Suprapubic skin (tissue), 4 donors: ENCODE measurements at places on chromosomes 13 and 19.

DNA sequence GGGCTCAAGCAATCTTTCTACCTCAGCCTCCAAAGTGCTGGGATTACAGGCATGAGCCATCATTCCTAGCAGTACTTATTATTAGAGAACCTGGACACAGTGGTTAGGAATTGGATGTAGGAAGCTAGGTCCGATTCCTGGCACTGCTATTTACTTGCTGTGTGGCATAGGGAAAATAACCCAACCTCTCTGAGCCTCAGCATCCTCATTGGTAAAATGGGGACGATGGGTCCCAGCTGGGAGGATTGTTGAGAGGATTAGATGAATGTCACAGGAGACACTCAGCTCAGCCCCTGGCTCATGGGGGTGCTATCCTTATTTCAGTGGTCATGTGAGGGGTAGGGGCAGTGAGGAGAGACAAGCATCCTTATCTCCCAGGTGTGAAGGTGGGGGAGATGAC lies 6.8 kb upstream of the PEPD start:
- no peaks in the 10 kb centered on the region for H3K4me1 ChIP-seq
- H3K27me3 ChIP-seq, result peaks cover 43% of the 10 kb centered on the region
- DNase-seq, result no peak
- no peak overlapping the region for H3K27ac ChIP-seq
- H3K4me3 ChIP-seq, result no peak overlapping the region

- no peaks in the 10 kb centered on the region for H3K27me3 ChIP-seq
- no peak for DNase-seq
- H3K27ac ChIP-seq, result peak overlapping the region; percentile 28
- H3K4me3 ChIP-seq, result no peak overlapping the region
Observed at GRCh38 chr19:23999821-24000610, 85.3 kb downstream of the ZNF726 start.

GRCh38 chr13:113410472-113411201 lies 42.7 kb downstream of the ADPRHL1 start:
- peaks cover 30% of the 10 kb centered on the region for H3K27me3 ChIP-seq
- no peaks in the 10 kb centered on the region for H3K36me3 ChIP-seq
- peaks cover 24% of the 10 kb centered on the region for H3K4me1 ChIP-seq
- H3K4me3 ChIP-seq, result peak overlapping the region; percentile 16
- H3K27ac ChIP-seq, result peak overlapping the region; percentile 91
- DNase-seq, result peak; percentile 80

DNA sequence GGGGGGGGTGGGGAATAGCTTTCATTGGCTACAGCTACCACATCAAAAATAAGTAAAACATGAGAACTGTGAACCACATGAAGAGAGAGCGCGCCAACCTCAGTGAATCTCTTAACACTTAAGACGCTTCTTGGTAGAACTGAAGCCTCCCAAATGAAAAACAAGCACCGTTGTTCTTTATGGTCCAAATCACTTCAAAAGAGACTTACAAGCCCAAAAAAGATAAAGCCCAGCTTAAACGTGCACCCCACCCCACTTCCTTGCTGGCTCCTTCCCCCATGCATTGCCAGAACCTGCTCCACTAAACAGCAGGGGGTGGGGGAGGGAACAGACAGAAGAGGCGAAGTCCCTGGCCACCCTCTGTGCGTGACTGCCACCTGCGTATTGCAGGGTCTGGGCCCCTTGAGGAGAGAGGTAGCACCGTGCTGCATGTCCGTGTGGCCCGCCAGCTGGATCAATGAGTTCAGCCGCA lies 479.1 kb downstream of the FOXO1 start:
- peaks cover 48% of the 10 kb centered on the region for H3K4me1 ChIP-seq
- H3K27me3 ChIP-seq, result no peaks in the 10 kb centered on the region
- DNase-seq, result no peak
- H3K36me3 ChIP-seq, result no peaks in the 10 kb centered on the region

- peaks cover 12% of the 10 kb centered on the region for H3K4me1 ChIP-seq
- H3K27me3 ChIP-seq, result no peaks in the 10 kb centered on the region
- H3K27ac ChIP-seq, result no peak overlapping the region
- no peak overlapping the region for H3K4me3 ChIP-seq
Observed at GRCh38 chr13:37490176-37490779, 108.3 kb downstream of the POSTN start.

DNA sequence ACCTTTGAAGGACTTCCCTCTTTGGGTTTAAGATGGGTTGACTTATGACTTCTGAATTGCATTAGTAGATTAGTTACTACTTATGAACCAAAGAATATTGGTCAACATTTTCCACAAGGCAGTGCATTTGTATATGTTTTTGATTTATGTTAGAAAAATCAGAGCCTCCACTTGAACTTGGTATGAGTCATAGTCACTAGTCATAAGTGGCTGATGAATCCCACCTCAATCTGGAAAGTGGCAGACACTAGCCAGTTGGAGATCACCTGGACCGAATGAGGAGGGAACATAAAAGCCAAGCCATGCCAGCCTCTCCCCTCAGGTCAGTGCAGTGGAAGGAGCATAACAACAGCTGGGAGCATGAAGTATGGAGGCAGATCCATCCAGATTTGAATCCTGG lies 39.3 kb upstream of the SPART start:
- no peak overlapping the region for H3K4me3 ChIP-seq
- no peaks in the 10 kb centered on the region for H3K4me1 ChIP-seq

DNA sequence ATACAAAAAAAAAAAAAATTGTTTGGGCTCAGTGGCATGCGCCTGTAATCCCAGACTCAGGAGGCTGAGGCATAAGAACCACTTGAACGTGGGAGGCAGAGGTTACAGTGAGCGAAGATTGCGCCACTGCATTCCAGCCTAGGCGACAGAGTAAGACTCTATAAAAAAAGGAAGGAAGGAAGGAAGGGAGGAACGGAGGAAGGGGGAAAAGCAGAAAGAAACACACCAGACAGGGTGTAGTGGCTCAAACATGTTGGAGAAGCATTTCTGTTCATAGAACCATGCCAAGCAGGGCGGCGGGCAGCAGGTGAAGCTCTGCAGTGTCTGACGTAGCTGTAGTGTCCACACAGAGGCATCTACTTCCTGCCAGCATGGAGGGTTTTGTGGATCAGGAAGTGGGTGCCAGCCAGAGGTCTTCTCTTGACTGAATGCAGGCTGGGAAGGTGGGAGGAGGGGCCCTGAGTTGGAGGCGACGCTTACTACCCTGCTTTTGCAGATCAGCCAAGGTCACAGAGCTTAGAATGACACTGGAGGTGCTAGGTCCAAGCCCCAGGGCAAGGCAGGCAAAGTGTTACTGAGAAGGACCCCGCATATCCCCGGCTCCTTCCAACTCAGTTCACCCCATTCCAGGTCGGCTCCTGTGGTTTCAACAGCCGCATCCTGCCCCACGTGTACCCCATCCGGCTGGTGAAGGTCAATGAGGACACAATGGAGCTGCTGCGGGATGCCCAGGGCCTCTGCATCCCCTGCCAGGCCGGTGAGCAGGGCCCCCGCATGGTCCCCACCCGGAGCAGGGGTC lies 11.6 kb upstream of the PGLS start:
- H3K36me3 ChIP-seq, result peaks cover 28% of the 10 kb centered on the region
- H3K27ac ChIP-seq, result peak overlapping the region; percentile 65
- DNase-seq, result no peak

DNA sequence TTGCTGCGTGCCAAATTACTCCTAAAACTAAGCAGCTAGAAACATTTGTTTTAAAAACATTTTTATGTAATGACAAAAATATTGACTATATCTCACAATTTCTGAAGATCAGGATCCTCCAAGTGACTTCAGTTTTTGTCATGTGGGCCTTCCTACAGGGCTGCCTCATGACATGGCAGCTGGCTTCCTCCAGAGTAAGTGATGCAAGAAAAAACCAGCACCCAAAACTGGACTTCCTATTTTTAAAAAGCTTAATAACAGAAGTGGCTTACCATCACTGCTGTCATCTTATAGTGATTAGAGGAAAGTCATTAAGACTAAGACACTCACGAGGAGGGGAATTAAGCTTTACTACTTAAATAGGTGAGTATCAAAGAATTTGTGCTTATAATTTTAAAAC lies 681.7 kb downstream of the PCDH17 start:
- no peaks in the 10 kb centered on the region for H3K4me1 ChIP-seq
- no peaks in the 10 kb centered on the region for H3K36me3 ChIP-seq
- no peaks in the 10 kb centered on the region for H3K27me3 ChIP-seq
- H3K4me3 ChIP-seq, result no peak overlapping the region
- no peak overlapping the region for H3K27ac ChIP-seq

- H3K27me3 ChIP-seq, result no peaks in the 10 kb centered on the region
- no peak overlapping the region for H3K4me3 ChIP-seq
Observed at GRCh38 chr13:60328073-60328472, 68.9 kb upstream of the TDRD3 start.

DNA sequence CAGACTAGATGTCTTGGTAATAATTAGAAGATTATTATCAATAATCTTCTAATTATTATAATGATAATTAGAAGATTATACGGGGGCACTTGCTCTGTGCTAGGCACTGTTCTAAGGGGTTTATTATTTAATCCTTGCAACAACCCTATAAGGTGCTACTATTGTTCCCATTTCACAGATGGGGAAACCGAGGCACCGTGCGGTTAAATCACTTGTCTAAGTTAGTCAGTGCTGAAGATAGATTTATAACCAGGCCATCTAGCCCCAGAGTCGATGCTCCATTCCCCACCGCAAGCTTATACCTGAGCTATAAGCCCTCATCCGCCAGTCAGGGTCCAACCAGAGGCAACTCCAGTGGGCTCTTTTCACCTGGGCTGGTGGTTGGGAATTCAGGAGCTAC lies 2.0 kb upstream of the ACP7 start:
- H3K4me3 ChIP-seq, result no peak overlapping the region
- no peak overlapping the region for H3K27ac ChIP-seq
- DNase-seq, result no peak
- H3K4me1 ChIP-seq, result peaks cover 26% of the 10 kb centered on the region
- H3K27me3 ChIP-seq, result peaks cover 51% of the 10 kb centered on the region
- H3K36me3 ChIP-seq, result no peaks in the 10 kb centered on the region
